ENCODE measurements at places on chromosomes 16 and 17.
A peak's percentile ranks its signal among the peaks of the same experiment; 100 is the strongest.

DNA sequence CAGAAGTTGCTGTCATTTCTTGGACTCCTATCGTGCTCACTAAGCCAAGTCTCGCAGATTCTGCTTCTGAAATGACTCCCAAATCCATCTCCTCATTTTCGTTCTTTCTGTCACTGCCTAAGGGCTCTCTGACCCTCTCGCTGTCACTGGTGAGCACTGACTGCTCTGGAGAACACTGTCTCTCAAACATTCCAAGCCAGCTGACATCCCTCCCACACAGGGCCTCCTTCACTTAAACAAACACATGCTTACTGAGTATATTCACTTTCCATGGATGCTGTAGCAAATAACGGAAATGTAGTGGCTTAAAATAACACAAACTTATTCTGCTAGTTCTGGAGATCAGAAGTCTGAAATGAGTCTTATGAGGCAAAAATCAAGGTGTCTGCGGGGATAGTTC is 18.8 kb downstream of the CACNG1 start:
- no peak for DNase-seq

GRCh38 chr17:34364751-34365150 is 1.7 kb upstream of the CCL1 start:
- DNase-seq: no peak

DNA sequence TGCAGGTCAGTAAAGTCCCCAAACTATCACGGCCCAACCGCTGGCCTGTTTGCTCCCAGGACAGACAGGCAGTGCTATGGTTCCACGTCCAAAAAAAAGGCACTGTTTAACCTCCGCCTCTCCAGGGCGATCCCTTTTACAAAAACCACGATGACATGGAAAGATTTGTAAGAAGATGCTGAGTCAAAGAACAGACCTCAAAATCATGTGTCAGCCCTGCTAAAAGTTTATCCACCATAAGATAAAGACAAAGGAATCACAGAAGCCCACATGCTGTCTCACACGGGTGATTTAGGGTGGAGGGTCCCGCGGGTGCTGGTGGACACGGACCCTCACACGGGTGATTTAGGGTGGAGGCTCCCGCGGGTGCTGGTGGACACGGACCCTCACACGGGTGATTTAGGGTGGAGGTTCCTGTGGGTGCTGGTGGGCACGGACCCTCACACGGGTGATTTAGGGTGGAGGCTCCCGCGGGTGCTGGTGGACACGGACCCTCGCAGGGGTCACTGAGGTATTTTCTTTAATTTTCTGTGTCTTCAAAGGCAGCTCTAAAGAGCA is 117.2 kb upstream of the METRNL start:
- no peak for DNase-seq

DNA sequence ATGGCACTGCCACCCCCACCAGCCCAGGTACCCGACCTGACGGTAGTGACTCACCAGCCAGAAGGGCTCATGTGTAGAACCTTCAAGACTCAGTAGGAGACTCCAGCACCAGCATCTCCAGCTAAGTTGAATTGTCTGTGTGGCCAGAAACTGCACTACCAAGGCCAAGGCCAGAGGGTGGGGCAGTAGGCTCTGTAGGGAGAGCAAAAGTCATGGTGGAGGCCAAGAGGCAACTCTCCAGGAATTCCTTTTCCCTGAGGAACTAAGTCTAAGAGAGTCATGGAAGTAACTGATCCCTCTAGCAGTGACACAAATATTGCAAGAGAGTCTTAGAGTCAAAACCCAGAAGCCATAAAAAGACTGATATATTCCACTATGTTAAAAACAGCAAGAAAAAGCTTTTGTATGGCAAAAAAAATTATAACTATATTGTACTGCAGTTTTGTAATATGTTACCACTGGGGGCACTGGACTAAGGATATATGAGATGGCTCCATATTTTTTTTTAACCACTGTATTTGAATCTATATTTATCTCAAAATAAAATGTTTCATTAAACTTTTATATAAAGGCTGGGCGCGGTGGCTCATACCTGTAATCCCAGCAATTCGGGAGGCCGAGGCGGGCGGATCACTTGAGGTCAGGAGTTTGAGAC is 30.2 kb upstream of the GUCY2D start:
- no peak for DNase-seq

DNA sequence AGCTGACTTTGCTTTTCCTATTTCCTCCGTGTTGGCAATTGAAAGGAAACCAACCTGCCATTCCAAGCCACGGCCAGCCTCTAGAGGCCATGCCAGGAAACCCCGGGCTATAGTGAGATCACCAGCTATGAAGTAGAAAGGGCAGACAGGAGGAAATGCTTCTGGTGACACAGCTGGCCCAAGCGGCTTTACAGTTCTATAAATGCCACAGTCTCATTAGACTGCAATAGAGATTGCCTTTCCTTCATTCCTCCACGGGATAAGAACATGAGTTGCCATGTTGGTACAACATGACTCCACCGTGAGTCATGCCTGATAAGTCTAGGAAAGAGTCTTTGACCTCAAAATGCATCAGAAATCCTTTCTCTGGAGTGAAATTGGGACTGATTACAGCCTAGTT is 384.9 kb downstream of the GRIN2A start:
- no peak for DNase-seq

DNA sequence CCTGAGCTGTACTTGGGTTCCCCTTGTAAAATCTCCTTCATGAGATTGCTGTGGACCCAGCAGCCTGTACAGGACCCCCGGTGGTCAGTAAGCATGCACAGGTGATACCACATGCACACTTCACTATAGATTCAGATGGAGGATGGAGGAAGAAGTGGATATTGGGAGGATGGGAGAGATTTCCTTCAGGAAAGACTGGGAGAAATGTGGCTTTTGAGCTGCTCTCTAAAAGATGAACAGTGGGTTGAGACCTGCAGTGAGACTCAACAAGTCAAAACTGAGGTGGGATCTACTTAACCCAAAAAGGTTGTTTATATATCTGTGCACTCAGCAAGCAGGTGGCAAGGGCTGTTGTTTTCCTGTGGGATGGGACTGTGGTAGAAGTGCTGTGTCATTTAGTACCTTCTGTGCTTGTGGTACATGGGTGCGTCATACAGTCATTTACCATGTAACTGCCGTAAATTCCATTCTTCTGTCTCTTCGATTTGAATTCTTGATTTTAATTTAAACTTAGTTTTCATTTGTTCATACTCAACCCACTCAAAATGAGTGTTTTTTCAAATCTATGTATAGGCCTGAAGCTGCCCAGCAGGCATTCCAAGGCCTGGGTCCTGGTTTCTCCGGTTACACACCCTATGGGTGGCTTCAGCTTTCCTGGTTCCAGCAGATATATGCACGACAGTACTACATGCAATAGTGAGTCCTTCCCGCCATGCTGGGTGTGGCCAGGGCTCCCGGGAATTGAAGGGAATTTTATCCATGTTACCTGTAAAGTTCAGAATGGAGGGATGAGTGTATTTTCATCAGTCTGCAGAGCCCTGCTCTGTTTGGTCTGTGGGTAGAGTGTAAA is 6.9 kb downstream of the HERPUD1 start:
- no peak for DNase-seq

GRCh38 chr17:59558953-59559352 is 6.5 kb upstream of the DHX40 start:
- DNase-seq: no peak

DNA sequence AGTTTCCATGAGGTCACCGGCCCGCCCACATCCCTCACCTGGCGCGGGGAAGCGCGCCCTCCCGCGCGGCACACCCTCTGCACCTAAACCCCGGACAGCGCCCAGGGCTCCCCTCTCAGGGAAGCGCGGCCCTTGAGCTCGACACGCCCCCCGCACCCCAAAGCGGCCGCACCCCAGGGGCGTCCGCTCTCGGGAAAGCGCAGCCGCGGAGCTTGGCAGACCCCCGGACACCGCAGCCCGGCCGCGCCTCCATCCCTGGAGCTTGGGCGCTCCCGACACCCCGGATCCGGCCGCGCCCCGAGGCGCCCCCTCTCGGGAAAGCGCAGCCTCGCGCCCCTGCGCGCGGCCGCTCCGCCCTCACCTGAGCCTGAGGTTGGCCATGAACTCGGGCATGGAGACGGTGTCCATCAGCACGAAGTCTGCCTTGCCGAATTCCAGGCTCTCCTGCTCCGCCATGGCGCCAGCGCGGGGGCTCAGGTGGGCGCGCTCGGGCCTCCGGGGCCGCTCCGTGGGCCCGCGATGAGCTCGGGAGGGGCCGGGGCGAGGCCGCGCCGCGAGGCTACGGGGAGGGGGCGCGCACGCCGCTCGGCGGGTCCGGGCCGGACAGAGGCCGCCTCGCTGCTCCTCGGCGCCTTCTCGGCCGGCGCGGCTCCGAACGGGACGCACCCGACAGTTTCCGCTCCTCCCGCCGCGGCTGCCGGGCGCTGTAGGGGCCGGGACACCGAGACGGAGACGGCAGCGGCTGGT is at the start of gene MYO1D:
Gene MYO1D, minus strand, starts transcription at position 708 of the 747 bp plus-strand sequence. Its CDS starts 252 bp downstream, at position 456.
- no peak for DNase-seq

- no peak for DNase-seq
Measured at GRCh38 chr16:87874639-87875427, 5.5 kb upstream of the SLC7A5 start.

DNA sequence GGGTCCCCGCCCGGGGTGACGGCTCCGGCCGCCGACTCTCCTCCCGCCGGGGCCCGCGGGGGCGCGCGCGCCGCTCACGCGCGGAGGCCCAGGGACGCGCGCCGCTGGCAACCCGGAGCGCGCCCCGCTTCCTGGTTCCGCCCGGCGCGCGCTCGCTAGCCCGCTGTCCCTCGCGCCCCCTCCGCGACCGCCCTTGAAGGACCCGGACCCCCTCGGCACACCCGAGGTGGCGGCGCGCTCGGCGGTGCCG is at the start of gene STAT5B:
Gene STAT5B, minus strand, starts transcription at position 33 of the 250 bp plus-strand sequence. CDS start 44,264 bp downstream, outside the sequence.
- DNase-seq: peak; percentile 60

DNA sequence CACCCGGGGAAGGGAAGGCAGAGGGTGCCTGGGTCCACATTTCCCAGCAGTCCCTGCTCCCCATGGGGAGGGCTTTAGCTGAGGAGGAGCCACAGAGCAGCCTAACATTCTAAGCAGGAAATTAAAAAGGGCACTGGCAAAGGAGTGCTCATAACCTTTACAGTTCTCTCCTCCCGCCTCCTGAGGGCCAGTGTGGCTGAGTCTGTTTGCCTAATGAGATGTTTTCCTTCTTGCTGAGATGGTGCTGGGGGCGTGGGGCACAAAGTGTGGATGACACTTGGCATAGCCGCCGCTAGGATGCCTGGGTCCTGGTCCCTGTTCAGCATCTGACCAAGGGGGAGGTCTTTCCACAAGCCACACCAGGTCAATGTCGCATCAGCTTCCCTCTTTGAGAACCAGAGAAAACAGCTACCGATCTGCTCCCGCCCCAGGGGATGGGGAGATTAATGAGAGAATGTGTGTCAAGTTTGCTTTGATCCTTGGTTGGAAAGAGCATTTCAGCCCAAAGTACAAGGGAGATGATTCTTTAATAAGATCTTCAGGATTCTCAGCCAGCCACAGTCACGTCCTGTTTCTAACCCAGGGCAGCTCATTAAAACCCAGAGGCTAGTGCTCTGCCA is 5.8 kb downstream of the KIF18B start:
- DNase-seq: no peak

GRCh38 chr17:78278139-78278741 is 46.8 kb downstream of the TMEM235 start:
- no peak for DNase-seq

DNA sequence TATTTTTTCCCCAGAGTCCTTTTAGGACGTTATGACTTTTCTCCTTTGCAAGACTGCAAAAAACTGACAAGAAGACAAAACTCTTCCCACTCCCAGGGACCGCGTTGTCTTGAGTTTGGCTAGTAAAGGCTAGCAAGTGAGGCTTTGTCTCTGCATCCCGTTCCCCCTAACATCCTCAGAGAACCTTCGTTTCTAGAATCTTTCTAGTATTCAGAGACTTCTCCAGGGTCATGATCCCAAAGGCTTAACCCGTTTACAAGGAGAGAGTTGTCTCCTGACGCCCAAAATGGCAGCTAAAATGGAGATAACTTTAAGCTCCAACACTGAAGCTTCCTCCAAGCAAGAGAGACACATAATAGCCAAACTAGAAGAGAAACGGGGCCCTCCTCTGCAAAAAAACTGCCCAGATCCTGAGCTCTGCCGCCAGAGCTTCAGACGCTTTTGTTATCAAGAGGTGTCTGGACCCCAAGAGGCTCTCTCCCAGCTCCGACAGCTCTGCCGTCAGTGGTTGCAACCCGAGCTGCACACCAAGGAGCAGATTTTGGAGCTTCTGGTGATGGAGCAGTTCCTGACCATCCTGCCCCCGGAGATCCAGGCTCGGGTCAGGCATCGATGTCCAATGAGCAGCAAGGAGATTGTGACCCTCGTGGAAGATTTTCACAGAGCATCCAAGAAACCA is 843 bp downstream of the ZNF174 start:
- no peak for DNase-seq

GRCh38 chr17:56186222-56186786 is 33.0 kb downstream of the ANKFN1 start:
- no peak for DNase-seq

DNA sequence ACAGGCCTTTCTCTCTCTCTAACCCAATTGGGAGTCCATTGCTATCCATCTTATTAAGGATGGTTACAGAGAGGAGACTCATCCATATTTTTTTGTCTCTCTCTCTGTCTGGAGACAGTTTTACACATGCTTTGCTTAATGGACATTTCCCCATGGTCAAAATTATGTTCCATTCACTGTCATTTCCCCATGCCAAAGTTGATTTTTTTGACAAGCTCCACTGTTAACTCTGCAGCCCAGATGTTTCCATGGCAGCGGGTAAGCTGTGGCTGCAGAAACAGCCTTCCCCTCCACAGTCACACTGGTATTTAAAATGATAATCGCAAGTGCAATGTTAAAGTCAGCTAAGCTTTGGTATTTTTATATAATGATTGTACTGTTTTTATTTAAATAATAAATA is 63.9 kb upstream of the HLF start:
- DNase-seq: no peak

DNA sequence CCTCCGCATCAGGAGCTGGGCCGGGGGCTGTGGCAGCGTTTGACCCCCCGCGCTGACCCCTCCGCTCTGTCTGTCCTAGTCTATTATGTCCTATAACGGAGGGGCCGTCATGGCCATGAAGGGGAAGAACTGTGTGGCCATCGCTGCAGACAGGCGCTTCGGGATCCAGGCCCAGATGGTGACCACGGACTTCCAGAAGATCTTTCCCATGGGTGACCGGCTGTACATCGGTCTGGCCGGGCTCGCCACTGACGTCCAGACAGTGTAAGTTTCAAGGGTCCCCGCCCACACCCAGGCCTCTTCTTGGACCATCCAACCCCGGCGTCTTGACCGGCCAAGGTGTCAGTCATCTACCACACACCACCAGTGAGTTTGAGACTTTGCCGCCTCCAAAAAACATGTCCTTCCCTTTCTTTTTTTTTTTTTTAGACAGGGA is 548 bp downstream of the PSMB3 start:
- DNase-seq: no peak

GRCh38 chr17:19010729-19011505 is 6.4 kb upstream of the FAM83G start:
- DNase-seq: no peak

- no peak for DNase-seq
Measured at GRCh38 chr16:5905935-5906334, 808.3 kb upstream of the EEF2KMT start.
